Motor neuron (in vitro differentiated cells): ENCODE measurements at places on chromosomes 12 and 14.
A peak's percentile ranks its signal among the peaks of the same experiment; 100 is the strongest.

- ATAC-seq: peak; percentile 41
Observed at GRCh38 chr12:117261247-117261646, 71.0 kb upstream of the FBXO21 start.

DNA sequence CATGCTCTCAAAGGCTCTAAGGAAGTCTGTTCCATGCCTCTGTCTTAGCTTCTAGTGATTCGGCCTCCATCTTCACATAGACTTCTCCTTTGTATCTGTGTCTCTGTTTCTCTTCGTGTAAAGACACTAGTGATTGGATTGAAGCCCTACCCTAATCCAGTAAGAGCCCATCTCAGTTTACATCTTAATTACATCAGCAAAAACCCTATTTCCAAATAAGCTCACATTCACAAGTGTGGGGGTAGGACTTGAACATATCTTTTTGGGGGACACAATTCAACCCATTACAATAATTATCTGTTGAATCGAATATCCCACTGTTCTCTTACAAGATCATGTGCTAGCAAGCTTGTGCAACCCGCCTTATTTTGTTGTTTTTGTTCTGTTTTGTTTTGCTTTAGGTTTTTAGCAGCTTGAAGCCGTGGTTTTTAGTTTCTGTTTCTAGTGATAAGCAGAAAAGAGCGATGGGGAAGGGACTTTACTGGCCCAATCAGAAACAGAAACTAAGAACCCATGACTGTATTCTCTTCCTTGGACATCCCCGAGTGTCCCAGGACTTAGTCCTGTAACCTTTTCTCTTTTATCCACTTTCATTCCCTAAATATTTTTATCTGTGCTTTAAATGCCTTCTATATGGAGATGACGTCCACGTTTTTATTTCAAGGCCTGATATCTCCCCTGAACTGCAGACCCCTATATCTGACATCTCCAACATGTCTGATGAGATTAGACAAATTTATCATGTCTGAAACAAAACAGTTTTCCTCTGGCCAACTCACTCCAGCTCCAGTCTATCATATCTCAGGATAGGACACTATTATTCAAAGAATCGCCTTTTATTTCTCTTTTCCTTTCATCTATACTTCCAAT is 353.0 kb downstream of the CCDC91 start:
- no peak for ATAC-seq

DNA sequence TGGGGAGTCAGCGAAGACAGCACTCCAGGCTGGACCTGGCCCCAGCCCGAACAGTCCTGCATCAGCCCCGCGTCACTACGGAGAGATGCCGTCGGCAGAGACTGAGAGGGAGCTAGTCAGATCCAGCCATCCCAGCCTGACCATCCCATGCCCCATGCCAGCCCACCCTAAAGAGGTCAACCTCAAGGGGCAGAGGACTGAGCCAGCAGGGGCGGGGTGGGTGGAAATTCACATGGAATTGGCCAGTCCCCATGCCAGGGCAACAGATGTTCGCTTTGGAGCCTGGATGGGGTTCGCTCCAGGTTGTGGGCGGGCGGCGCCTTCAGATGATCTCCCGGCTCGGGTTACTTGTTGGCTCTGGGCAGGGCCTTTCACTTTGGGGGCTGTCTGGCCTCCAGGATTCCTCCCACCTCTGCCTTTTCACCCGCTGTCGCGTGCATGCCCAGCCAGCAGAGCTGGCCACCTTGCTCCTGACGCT is 154.3 kb downstream of the TSPAN9 start:
- no peak for ATAC-seq

DNA sequence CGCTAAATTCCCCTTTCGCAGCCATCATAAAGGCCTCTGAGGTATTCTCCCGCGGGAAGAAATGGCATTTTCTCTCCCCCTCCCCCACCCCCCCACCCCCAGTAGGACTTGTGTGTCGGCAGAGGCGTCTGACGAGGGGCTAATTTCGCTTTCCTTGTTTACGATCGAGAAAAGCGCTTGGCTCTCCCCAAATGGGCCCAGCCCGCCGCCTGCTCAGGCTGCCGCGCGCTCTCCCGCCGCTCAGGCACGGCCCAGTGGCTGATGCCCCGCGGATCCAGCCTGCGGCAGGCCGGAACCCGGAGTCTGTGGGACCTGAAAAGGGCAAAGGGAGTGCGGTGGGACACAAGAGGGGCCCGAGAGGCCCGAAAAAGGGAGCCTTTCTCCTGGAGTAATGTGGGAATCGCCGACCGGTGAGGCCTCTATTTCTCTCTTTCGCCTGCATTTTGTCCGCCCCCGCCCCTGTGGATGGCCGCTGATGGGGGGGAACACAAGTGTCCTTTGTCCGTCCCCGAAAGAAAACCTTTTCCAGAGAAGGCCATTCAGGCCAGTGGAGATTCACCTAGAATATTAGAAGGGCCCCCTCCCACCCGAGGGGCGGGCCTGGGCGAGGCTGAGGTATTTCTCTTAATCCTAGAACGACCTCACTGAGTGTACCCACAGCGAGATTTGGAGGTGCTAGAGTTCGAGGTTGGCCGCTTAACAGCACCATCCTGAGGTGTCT is 9.0 kb upstream of the HOXC6 start:
- no peak for ATAC-seq

- ATAC-seq: no peak
Observed at GRCh38 chr12:105454688-105455087, 124.2 kb downstream of the C12orf75 start.

GRCh38 chr12:40054555-40055227 is 51.2 kb downstream of the SLC2A13 start:
- peak; percentile 66 for ATAC-seq

GRCh38 chr12:49674318-49674981 is 32.8 kb downstream of the FMNL3 start:
- no peak for ATAC-seq

DNA sequence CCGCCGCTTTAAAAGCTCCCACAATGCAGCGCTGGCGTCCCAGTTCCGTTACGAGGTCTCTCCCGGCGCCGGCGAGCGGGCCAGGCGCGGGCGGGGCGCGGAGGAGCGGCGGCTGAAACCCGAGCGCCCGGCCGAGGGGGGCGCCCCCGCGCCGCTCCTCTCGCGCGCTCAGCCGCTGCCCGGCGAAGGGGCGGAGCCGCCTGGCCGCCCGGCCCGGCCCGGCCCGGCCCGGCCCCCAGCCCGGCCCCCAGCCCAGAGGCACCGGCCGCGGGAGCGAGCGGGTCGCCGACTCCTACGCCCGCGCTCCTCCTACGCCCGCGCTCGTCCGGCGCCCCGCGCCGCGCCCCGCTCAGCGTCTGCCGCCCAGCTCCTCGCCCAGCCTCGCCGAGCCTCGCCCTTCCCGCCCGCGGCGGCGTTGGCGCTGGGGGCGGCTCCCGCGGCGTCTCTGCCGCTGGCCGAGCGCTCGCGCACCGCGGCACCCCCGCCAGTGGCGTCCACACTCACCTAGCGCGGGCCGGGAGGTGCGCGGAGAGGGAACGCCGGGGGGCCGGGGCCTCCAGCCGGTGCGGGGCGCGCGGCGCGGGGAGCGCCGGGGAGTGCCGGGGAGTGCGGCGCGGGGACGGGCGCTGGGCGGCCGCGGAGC is at the start of gene RASSF8:
Gene RASSF8 (plus strand): TSS at position 255 of the 643 bp plus-strand sequence. CDS start 96,662 bp downstream, outside the sequence.
- ATAC-seq: peak; percentile 91

- no peak for ATAC-seq
Observed at GRCh38 chr12:65372574-65372973, 94.1 kb downstream of the MSRB3 start.

- no peak for ATAC-seq
Observed at GRCh38 chr12:53200458-53201176, 6.4 kb downstream of the ITGB7 start.

DNA sequence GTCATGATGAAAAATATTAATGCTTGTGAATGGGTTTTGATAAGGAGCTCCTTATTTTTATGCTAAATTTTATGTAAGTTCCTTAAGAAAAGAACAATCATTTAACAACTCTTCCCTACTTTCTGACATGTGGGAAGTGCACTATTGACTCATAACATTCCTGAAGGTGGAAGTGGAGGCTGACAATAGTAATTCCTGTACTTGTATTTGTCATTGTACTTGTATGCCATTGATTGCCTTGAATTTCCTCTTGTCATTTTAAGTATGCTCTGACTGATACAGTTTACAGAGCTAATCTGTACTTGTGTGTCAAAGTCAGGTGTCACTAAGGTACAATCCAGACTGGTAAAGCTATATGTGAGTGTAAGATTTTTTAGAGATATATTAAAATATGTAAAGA is 440.0 kb downstream of the SLC16A7 start:
- no peak for ATAC-seq

- no peak for ATAC-seq
Observed at GRCh38 chr12:93972411-93973208, 175.8 kb upstream of the PLXNC1 start.

DNA sequence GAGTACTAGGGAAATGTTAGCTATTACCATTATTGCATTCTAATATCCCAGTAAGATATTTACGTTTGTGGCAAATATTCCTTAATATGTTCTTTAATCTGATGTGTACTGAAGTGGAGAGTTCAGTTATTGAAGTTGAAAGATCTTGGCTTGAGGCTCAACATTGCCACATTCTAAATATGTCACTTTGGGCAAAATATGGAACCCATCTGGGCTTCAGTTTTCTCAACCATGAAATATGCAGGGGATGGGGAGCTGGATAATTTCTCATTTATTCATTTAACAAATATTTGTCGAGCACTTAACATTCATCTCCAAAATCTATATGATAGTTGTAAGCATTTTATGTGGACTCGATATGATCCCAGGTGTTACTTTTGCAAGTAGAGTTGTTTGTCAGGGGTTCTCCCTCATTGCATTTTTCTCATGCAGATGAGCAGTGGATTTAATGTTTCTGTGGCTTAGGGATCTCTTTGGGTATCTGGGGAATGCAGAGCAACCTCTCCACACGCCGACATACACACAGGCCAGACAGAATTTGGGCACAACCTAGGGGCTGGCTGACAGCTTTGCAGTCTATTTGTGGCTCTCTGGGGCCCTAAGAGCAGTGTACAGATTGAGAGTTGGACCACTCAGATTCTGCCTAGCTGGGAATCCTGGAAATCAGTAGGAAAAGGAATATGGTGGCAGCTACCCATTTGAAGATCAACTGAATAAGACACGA is 26.6 kb upstream of the APPL2 start:
- ATAC-seq: no peak

DNA sequence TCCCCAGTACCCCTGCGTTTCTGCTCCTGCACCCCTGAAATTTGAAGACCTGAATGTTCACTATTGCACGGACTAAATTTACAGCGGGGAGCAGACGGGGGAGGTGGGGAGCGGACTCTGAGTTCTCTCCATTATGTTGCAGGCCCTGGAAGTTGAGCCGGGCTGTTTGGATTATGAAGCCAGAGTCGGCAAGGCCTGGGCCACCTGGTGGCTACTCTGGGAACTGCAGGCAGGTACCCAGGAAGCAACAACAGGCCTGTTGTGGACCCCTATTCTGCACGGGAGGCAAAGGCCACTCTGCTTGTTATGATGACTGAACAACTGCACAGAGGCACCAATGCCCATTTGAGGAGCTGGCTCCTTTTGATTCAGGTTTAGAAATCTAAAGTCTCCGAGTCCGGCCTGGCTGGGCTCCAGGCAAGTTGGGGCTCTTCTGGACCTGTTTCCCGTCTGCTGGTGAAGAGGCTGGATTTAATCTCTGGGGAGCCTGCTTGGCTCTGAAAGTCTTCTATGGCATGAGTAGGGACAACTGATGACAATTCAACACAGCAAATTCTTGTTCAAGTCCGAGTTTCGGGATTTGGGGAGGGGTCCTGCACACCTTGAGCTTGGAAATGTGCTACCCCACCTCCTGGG is 34.1 kb upstream of the FAM181A start:
- ATAC-seq: peak; percentile 63

DNA sequence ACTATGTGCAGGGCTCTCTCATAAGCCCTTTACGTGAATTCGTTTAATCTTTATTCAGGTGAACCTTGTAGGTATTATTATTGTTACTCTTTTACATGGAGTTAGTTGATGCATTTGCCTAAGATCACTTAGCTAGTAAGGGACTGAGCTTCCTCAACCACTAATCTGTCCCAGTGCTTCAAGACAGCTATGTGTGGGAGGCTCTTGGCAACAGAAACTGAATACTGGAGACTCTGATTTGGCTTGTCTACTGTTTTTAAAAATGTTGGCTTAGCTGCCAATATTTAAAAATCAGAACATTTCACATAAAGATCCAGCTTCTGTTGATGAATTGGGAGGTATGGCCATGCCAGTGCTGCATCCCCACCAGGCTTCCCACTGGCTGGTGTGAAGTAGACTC is 6.8 kb downstream of the KNTC1 start:
- ATAC-seq: no peak

DNA sequence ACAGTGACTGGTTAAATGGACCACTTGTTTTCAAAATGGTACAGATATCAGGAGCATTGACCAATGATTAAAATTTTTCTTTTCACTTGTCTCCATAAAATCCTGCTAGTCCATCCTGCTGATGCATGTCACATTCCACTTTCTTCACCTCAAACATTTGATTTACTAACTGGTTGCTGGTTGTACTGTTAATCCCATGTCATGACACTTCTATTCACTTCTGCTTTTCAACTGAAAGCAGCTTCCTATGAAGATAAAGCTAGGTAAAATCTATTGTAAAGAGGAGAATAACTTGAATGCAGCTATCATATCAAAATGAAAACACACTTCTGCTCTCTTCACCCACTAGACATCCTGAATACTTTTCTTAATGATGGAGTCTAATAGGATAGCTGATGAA is 149.6 kb upstream of the OTX2 start:
- ATAC-seq: no peak

- ATAC-seq: no peak
Observed at GRCh38 chr12:112710414-112710813, 81.1 kb upstream of the RPH3A start.

GRCh38 chr14:91872011-91872501 is 4.7 kb upstream of the TC2N start:
- ATAC-seq: no peak

DNA sequence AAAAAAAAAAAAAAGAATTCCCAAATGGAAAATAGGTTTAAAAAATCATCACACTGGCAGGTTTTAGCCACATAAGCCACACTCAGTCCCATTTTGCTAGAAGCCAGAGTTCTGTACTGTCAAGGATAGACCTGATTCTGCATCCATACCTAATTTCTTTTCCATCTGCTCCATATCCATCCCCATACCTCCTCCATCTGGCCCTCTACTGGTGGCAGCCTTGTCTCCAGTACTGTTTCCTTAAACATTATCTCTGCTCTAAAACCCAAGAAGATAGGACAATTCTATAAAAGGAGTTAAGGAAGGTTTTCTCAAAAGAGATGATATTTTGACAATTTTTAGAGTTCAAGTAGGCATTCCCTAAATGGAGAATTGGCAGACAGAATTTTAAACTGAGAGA is 26.0 kb upstream of the RXYLT1 start:
- ATAC-seq: no peak
